ENCODE measurements at places on chromosomes 6 and 20.

- no peak for DNase-seq
Measured at GRCh38 chr6:74609871-74610270, 596.0 kb downstream of the COL12A1 start.

DNA sequence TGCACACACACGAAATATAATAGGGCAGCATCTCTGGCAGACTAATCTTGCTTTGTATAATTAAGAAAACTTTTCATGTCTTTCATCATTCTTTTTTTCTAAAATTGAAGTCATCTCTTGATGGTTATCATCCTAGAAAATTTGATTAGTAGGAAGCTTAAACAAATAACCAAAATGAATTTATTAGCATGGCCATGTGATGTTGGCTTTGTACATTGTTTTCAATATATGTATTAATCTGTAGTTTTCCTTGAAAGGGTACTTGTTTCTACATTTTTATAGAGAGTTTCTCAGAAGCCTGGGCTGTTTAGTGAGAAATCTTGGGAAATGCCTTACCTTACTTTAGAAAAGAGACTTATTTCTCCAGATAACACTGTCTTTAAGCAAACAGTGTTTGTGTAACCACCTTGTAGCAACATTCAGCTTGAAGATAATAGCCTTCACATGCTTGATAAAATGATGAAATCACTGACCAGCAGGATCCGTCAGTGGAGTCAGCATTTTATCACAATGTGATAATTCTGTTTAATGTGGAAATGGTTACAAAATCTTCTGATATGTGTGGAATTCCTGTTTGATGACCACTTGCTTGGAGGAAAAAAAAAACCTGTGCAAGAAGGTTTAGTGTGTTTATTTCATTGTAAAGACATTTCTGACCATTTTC is 147.8 kb downstream of the MACROD2 start:
- no peak for DNase-seq

- DNase-seq, result no peak
Measured at GRCh38 chr6:137496368-137496767, 2.2 kb upstream of the OLIG3 start.

- no peak for DNase-seq
Measured at GRCh38 chr20:10012464-10012863, 22.3 kb upstream of the ANKEF1 start.

DNA sequence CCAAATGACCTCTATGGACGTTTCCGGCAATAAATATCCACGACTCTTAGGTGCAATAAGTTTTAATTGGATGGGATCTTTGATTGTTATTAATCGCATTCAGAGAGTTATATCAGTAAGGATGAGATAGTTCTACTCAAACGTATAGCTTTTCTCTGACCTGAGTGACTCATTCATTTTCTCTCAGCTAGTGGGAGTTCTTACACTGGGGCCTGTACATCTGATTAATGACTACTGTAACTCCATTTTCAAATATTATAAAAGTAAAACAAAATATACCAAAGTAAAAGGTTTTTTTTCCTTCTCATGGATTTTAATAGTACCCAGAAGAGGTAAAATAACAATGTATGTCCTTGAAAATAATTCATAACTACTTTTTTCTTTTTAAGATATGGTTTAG is 41.1 kb upstream of the SAMD5 start:
- DNase-seq, result no peak

GRCh38 chr20:31615416-31615815 is 10.3 kb downstream of the ID1 start:
- no peak for DNase-seq

DNA sequence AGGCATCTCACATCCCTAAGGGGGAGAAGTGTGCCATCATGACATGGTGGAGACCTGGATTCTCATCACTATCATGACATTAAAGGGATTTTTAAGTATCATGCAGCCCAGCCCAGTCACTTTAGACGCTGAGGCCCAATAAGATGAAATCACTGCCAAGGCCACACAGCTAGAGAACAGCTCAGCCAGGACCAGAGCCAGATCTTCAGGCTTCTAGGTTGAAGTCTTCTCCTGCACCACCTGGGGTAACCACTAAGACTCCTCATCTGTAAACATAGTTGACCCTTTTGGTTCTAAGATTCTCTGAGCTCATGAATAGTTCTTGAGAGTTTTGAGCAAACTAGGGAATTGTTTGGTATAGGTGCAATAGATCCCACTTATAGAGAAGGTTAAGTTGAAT is 125.1 kb downstream of the TCP11 start:
- DNase-seq, result no peak

Measured in left kidney (tissue), 8 donors.